T-cell (primary cell): ENCODE measurements at places on chromosomes 7 and 10.

DNA sequence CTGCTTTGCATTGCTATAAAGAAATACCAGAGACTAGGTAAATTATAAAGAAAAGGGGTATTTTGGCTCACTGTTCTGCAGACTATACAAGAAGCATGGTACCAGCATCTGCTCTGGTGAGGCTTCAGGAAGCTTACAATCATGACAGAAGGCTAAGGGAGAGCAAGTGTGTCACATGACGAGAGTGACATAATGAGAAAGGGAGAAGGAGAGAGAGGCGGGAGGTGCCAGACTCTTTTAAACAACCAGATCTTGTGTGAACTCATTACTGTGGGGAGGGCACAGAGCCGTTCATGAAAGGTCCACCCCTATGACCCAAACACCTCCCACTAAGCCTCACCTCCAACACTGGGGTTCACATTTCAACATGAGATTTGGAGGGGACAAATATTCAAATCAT lies 59.0 kb upstream of the WNT16 start:
- DNase-seq, result no peak

DNA sequence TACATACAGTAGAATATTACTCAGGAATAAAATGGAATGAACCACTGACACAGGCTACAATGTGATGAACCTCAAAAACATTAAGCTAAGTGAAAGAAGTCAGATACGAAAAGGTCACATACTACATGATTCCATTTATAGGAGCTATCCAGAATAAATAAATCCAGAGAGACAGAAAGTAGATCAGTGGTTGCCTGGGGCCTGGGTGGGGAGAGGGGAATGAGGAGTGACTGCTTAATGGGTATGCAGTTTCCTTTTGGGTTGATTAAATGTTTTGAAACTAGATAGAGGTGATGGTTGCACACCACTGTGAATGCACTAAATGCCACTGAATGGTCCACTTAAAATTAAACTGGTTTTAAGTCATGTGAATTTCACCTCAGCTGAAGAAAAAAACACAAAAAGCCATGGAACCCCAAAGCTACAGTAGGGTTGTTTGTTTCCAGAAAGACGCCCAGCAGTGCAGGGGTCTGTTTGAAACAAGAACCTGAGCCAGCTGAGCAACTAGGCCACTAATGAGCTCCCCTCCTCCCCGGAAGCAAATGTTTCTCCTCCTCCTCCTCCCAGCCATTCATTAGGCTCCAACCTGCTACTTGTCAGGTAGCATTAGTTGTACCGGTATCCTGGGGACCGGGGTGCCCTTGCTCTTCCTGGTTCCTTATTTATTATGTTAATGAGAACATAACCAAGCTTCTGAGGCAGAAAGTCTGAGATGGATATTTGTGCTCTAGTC lies 168.4 kb downstream of the EVX1 start:
- DNase-seq, result no peak

GRCh38 chr10:125708971-125709503 lies 10.5 kb upstream of the EDRF1 start:
- no peak for DNase-seq

DNA sequence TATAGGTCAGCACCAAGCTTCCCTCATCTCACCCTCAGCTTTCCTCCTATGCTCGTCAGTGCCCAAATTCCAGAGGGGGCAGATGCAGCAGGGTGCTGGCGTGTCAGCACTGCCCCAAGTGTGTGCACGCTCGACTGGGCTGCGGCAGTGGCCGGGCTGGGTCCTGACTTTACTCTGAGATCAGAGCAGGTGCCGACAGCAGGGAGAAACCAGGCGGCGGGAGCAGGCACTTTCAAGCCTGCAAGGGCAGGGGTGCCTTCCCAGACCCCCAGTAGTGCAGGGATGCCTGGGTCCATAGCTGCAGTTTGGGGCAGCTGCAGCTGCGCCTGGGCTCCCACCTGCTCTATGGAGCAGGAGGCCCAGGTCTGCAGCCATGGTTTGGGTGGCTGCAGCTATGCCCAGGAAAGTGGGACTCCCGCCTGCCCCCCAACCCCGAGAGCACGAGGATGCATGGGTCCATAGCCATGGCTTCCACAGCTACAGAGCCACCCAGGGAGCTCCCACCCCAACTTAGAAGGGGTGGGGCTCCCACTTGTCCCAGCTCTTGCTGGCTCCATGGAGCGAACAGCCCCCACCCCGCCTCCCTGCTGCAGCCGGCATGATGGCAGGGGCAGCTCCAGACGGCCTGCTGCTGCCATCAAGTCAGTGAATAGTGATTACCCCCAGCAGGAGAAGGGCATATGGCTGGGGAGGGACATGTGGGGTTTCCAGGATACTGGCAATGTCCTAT lies 199.2 kb upstream of the KMT2E start:
- DNase-seq, result no peak

GRCh38 chr10:76649723-76650127 lies 987.9 kb downstream of the KCNMA1 start:
- DNase-seq, result no peak

DNA sequence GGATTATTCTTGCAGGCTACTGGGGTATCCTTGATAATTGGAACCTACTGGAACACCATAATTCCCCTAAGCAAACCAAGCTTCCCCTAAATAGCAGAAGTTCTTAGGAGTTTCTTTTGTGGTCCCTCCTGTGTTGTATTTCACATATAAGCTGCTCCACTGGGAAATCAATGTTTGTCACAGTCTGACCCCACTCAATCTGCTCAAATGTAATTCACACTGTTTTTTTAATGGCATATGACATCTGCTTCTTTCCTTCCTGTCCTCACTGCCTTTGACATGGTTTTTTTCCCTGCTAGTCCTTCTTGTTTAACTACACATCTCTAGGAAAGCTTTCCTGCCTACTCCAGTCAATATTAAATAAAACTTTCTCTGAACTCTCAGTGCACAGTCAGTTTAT lies 1.8 kb upstream of the PTPRZ1 start:
- no peak for DNase-seq

- no peak for DNase-seq
Observed at GRCh38 chr7:1385809-1386622, 73.3 kb downstream of the MICALL2 start.
